Stimulated activated CD8-positive, alpha-beta memory T cell treated with anti-CD3 and anti-CD28 coated beads, Interleukin-4, amount 100 ng/mL, for 1 hour (primary cell): ENCODE measurements at places on chromosomes 5 and 9.

DNA sequence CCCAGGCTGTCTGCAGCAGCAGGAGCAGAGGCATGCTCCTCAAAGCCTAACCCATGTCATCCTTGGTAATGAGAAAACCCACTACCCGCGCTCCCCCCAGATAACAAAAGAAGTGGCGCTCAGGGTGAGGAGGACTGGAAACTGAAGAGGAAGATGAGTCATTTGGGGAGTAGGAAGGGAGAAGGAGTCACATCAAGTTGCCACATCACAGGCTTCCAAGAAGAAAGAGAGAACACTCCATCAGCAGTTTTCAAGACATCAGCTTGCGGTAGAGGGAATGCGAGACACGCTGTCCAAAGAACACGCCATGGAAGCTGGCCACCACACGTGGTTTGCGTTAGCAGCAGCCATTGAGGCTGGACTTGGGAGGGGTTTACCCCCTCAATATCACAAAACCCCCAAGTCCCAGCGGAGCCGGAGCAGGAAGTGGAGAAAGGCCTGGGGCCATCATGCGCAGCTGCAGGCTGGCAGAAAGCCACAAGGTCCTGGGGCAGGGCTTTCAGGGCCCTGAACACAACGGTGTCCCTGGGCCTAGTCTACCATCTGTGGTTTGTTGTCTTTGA lies 41.5 kb downstream of the SH3PXD2B start:
- no peak for DNase-seq

DNA sequence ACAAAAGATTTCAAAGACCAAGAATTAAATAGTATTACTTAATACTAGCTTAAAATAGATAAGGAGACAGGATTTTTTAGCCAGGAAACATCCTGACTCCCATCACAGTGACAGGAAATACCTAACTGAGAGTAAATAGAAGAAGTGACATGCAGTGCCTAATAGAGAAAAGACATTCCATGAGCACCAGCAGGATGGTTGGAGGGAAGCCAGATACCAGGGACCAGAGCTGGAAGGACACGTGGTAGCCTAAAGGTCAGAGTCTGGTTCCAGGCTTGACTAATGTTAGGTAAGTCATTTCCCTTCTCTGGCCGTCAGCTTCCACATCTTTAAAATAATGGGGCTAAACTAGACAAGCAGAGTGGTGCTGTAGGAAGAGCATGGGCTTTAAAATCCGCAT lies 41.6 kb downstream of the CDK5RAP2 start:
- no peak for DNase-seq

- no peak for DNase-seq
These were observed 39.1 kb upstream of the SH3PXD2B start for GRCh38 chr5:172493461-172493860.

GRCh38 chr5:78615697-78616096 lies 32.9 kb downstream of the LHFPL2 start:
- no peak for DNase-seq

GRCh38 chr5:10333154-10334006 lies 20.1 kb upstream of the MARCHF6 start:
- no peak for DNase-seq

GRCh38 chr9:130232899-130233586 lies 32.5 kb upstream of the HMCN2 start:
- no peak for DNase-seq

DNA sequence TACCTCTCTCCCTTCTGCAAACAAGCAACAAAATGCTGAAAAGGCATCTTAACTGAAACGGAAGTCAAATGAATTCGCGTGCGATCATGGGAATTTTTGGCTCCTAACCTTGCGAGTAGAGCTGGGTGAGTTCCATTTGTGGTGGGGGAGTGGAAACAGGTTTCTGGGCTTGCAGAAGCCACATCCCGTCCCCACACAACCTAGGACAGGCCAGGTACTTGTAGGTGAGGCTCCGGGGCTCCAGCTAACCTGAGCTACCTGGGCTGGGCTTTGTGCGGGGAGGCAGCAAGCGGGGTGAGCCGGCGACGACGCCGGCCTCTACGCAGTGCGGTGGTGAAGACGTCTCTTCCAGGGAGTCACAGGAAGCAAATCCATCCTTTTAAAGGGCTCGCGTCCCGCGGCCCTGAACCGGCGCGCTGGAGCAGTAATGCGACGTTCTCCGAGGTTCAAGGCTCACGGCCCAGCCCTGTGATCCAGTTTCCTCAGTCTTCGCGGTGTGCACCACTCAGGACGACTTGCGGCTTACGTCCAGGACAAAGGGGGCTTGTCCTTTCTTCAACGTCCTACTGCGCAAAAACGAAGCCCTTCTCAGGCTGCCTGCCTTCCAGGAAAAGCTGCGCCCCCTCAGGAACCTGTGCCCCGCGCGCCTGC lies 567 bp upstream of the SPIN1 start:
- DNase-seq, result no peak

- no peak for DNase-seq
These were observed 113.5 kb upstream of the WWC1 start for GRCh38 chr5:168177831-168178450.

DNA sequence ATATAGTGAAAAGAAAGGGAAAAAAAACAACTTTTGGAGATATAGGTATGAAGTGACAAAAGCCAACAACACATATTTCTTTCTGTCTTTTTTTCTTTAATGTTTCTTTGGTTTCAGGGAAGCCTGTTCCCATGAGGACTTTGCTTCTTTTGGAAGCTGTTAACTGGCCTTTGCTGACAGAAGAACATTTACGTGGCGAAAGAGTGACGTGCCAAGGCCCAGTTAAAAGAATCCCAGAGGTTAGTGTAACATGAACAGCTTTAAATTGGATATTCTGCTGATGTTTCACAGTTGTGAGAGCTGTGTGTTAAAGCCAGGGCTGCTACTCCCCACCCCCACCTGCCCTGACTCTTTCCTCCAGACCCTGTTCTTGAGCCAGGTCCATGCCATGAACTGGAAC lies 275.9 kb downstream of the CRB2 start:
- no peak for DNase-seq

- DNase-seq, result no peak
These were observed 39.6 kb downstream of the ZNF608 start for GRCh38 chr5:124706729-124707361.

DNA sequence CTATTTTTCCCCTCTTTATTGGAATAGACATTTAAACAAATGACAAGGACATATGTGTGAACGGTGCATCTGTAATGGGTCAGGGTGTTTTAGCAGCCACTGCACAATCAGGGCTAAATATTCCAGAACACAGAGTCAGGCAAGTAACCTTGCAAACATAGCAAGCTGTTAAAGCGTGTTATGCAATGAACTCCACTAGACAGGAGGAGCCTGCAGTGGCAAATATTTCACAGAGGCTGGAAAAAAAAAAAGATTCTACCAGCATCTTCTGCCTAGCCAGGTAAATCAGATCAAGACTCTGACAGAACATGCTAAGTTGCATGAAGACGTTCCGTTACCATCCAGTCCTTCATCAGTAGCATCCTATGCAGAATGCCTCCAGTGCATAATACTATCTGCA lies 171.8 kb downstream of the SEMA5A start:
- DNase-seq, result no peak

DNA sequence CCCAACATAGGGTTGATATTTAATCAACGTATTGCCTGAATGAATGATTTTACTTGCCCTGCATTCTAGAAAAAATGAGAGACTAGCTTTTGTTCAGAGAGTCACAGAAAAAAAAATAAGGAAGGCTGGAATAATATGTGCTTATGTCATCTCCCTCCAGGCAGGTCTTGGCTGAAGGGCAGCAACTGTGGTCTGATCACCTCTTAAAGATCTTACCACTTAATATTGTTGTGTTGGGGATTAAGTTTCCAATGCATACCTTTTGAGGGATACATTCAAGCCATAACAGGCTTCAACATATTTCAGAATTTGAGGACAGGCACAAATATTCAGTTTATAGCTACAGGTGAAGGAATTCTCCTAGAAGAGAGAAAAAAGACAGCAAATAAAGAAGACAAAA lies 157.3 kb upstream of the S1PR3 start:
- no peak for DNase-seq

DNA sequence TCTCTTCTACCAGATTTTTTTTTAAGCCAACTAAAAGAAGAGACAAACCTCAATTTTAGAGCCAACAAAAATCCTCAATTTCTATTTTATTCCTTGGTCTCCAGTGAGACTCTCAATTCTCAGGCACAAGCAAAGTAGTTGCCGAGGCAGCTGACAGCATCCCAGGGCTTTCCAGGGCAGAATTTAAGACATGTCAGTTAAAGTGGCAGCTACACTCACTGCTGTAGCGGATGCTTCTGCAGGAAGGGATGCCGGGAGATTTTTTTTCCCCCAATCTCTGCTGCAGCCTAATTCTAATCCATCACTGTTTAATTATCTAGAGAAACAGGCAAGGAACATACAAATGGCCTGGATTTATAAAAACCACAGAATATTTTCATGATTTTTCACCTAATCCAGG lies 57.0 kb downstream of the TTC39B start:
- DNase-seq, result no peak

- DNase-seq, result no peak
These were observed 23.6 kb upstream of the TEK start for GRCh38 chr9:27085456-27085855.

- no peak for DNase-seq
These were observed 99.4 kb downstream of the TMEM174 start for GRCh38 chr5:73272351-73272750.

- no peak for DNase-seq
These were observed 6.4 kb upstream of the STARD4 start for GRCh38 chr5:111518777-111519176.

- DNase-seq, result no peak
These were observed 29.0 kb upstream of the ENTREP1 start for GRCh38 chr9:69295872-69296552.

GRCh38 chr5:151931260-151931659 lies 6.6 kb upstream of the GLRA1 start:
- DNase-seq, result no peak

DNA sequence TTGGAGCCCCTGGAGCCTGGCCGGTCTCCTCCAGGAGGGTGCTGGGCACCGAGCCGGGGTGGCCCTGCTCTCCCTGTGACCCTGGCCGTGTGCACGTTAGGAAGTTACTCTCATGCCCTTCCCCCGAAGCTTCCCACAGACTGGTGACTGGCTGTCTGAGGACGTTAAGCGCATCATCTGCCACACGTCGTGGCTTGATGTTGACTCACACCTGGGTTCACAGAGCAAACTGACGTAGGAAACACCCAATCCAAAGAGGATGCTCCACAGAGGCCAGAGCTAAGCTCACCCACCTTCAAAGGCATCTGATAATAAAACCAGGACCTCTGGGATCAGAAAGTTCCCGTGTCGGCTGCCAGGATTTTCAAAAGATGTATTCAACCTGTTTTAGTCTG lies 152.9 kb upstream of the PHYKPL start:
- DNase-seq, result no peak

- DNase-seq, result no peak
These were observed 189.1 kb upstream of the ANKRD55 start for GRCh38 chr5:56422076-56422762.

DNA sequence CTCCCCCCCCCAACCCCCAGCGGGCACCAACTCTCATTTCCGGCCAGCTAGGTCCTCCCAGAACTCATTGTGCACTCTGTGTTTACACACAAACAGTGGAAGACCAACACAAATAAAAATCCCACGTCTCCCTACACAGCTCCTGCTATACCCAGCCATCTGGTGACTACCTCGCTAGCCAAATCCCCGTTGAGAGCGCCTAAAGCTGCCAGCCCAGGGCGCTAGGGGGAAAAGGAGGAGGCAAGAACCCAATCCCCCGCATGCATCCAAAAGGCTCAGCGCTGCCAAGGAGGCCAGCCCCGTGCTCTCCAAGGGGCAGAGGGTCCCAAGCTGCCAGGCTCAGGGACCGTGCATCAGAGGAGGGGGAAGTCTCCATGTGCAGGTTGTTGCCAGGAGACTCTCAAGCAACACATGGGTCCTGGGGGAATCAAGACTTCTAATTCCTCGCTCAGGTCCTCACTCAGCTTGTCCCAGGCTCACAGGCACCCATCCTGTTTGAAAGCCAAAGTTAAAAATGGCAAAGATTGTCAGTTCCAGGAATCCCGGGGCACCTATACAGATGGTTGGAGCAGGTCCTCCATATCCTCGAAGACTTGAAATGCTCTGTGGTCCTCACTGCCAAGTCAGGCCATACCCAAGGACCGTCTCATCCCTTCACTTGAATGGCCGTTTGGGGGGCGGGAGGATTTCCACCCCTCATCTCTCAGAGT lies 2.7 kb downstream of the ASTN2 start:
- no peak for DNase-seq

- DNase-seq, result no peak
These were observed 61.2 kb downstream of the ELL2 start for GRCh38 chr5:95900383-95900958.

- DNase-seq, result no peak
These were observed 1896.9 kb upstream of the CDH6 start for GRCh38 chr5:29296548-29296947.

GRCh38 chr9:17636821-17637220 lies 58.0 kb downstream of the SH3GL2 start:
- DNase-seq, result no peak

DNA sequence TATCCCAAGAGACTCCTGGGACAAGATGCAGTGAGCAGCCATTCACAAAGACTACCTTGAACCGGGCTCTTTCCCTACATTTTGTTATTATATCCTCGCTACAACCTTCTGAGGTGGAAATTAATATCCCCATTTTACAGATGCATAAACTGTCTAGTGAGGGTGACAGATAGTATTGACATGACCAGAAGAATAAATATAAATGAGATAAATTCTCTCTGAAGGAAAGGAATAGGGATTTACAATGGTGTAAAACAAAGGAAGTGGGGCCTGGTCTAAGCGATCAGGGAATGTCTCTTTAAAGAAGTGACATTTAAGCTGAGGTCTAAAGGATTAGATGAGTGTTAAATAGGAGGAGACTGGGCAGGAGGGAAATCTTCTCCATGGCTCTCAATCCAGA lies 43.5 kb upstream of the KCNMB1 start:
- DNase-seq, result no peak

DNA sequence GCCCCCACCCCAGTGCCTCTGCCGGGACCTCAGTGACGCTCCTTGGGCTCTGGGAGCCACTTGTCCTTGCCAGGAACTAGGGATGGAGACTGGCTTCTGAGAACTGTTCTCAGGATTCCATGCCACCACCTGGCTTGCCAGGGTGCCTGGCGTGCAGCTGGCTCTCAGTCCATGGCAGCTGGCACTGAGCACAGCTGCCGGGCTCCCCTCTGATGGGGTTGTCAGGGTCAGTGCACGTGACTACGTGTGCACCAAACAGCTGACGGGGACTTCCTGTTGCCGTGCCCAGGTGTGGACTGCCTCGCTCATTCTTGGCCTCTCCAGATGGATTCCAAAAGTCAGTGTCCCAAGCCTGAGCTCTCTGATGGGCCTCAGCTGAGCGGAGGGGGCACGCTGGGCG lies 9.4 kb downstream of the KCNT1 start:
- DNase-seq, result no peak

DNA sequence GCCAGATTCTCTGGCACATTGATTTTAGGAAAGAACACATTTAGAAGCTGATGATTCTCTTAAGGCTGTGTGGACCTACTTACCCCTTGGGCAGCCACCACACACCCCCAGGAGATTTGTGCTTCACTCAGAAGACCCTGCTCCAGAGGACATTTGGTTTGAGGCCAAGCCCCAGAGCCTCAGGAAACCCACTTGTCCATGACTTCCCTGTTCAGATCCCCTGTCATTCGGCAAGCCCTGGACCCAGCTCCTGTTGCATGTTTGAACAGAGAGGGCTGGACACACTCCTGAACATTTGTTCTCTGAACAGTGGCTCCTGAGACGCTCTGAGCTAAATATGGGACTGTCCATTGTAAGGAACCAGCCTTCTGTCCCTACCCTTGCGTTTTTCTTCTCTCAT lies 82.1 kb downstream of the AMBP start:
- no peak for DNase-seq

GRCh38 chr9:132231019-132231701 lies 69.3 kb downstream of the NTNG2 start:
- DNase-seq, result no peak

- no peak for DNase-seq
These were observed 5.8 kb downstream of the OTP start for GRCh38 chr5:77632526-77633206.
